Neural progenitor cell (in vitro differentiated cells): ENCODE measurements at places on chromosomes 7 and 10.

- no peak for DNase-seq
These were observed 68.8 kb downstream of the OSBPL3 start for GRCh38 chr7:24911213-24911603.

GRCh38 chr10:123585477-123586445 lies 80.4 kb upstream of the GPR26 start:
- no peak for DNase-seq

GRCh38 chr7:54917613-54918391 lies 101.0 kb upstream of the EGFR start:
- DNase-seq: no peak

DNA sequence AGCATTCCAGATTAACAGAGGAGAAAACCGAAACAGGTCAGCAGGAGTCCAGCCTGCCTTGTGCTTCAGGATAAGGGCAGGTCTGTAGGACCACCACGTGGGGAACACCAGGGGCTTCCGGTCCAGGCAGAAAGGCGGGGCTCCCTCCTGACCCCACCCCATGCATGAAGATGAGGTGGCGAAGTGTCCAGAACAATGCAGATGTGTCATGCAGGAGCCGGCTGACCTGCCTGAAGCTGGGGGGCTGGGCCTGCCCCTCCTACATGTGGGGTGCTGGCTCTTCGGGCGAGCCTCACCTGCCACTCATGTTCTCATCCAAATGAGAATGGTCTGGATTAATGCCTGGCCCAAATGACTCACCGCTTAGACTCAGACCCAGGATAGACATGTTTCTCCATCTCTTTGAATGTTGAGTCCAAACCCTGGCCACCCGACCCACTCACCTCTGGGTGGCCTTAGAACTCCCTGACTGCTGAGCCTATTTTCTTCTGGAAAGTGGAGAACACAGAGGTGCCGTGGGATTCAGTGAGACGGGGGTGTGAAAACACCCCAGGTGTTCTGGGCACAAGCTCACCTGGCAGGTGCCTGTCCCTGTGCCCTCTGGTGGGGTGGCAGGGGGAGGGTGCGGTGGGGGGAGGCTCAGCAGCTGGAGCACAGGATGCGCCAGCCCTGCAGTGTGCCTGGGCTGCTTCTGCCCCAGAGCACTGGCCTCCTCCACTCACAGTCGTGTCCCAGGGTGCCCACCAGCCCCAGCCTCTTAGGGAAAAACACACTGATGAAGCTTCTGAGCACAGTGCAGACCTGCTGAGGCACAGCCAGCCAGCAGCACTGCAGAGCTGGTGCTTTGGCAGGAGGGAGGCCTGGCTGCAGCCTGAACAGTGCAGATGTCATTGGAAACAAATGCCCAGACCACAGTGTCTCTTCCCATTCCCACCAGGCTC lies 55.2 kb upstream of the GDF10 start:
- no peak for DNase-seq

- DNase-seq: no peak
These were observed 26.7 kb downstream of the SEC23IP start for GRCh38 chr10:119919271-119919670.

GRCh38 chr7:70728872-70729552 lies 402.9 kb upstream of the GALNT17 start:
- DNase-seq: peak; percentile 90

GRCh38 chr7:114365791-114366190 lies 48.8 kb upstream of the FOXP2 start:
- DNase-seq: no peak

DNA sequence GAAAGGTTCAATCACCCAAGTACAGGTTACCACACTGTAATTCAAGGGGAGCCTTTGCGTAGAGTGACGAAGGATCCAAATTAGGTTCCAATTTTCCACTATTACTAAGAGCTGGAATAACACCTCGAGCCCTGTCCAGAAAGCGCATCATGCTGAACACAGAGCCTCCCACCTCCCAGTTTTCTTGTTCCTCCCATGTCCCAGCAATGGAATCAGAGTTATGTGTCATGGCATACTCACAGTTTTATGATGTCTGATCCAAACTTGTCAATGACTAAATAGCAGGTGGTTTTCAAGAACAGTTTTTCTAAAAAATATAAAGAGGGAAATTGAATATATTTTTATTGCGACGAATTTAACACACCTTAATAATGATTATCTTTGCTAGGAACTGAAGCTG lies 50.6 kb downstream of the AOAH start:
- no peak for DNase-seq

GRCh38 chr10:89091496-89091895 lies 100.9 kb downstream of the FAS start:
- DNase-seq: no peak

- no peak for DNase-seq
These were observed 17.6 kb downstream of the SLF2 start for GRCh38 chr10:100930368-100930767.

DNA sequence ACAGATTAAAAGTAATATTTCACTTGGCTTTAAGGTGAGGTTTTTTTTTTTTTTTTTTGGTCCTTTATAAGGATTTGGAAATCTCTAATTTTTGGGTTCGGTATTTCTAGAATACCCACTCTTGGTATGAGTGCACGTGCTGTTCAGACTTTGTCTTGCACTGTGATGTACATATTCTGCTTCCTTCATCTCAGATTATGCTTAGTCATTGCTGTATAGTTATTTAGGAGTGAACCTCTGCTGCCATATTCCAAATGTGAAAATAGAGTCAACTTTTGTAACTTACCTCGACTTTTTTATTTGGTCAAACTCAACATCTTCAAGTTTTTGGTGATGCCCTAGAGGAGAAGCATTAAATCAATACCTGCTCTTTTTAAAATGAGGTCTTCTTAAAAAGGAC lies 40.1 kb upstream of the HBP1 start:
- DNase-seq: no peak

GRCh38 chr7:28879105-28879504 lies 79.0 kb downstream of the TRIL start:
- peak; percentile 60 for DNase-seq

- peak; percentile 71 for DNase-seq
These were observed 2.4 kb upstream of the CNOT4 start for GRCh38 chr7:135512135-135512887.

DNA sequence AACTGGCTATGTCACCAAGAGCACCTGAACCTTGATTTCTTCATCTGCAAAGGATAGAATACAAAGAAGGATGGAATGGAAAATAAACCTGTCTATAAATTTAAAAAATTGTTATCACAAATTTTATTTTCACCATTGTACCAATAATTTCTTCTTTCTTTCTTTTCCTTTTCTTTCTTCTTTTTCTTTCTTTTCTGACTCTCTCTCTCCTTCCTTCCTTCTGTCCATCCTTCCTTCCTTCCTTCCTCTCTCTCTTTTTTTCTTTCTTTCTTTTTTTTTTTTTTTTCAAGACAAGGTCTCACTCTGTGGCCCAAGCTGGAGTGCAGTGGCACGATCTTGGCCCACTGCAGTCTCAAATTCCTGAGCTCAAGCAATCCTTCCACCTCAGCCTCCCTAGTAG lies 36.6 kb upstream of the SORBS1 start:
- no peak for DNase-seq

GRCh38 chr7:40099837-40100236 lies 34.6 kb downstream of the MPLKIP start:
- DNase-seq: no peak

DNA sequence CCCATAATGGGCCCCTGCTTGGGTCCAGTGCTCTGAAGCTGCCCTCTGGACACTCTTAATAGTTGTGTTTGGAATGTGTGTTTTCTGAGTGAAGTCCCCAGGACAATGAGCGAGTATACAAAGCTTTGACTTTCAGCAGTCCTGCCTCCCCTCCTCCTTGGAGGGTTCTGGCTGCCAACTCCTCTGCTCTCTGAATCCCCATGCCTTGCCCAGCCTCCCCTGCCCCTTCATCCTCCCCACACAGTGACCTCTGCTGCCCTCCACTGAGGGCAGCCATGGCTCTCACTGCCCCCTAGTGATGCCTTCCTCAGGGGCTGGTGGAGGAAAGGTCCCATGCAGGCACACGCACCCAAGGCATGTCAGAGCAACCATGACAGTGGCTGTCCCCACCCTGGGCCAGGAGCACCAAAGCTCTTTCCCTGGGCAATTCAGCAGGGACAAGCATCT lies 40.9 kb downstream of the FRMPD2 start:
- no peak for DNase-seq

DNA sequence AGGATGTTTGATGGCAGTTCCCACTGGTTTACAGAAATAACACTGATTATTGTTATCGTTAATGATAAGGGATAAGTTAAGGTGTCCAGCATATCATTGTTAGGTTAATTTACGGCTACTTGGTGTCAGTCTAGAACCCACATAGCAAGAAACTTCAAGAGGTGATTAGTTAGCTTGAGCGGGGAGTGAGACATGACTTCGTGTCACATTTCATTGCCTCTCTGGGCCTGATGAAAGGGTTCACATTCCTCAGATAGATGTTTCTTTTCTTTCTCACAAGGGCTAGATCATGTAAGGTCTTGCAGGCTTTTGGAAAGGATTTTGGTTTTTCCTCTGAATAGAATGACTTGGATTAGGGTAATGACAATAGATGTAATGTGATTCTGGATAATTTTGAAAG lies 26.7 kb downstream of the WAC start:
- peak; percentile 81 for DNase-seq

DNA sequence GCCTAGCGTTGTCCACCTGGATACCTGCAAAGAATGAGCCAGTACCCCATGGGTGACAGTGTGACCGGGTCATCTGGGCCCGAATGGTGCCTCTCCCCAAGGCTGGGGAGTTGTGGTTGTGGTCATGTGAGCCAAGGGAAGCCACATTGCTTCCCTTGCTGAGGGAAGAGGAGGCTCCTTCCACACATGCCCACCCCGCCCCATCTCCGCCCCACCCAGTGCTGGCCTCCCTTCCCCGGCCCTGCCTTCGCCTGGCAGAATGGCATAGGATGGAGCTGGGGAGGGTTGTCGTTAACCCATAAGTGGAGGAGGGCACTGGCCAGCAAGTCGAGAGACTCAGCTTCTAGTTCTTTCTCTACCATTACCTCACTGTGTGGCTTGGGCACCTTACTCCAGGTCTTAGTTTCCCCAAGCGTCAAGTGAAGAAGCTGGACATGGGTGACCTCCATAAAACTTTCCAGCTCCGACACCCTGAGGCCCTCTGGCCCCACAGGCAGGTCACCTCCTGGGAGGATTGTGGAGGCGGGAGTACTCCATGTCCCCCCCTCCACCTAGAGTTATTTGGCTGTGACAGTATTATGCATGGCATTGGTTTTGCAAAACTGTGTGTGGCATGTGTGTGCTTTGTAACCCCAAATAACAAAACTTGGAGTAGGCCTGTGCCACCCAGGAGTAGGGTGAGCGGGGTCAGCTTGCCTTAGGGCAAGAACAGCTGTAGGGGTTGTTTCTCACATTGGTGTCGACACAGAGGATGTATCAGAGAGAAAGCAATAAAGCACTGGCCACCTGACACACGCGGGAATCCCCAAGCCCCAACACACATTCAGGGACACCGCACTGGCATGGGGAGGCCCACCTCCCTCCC lies 90.5 kb upstream of the MACROH2A2 start:
- DNase-seq: no peak

- no peak for DNase-seq
These were observed 181.3 kb downstream of the IMMP2L start for GRCh38 chr7:111380945-111381344.

GRCh38 chr7:51471981-51472296 lies 155.3 kb upstream of the COBL start:
- peak; percentile 63 for DNase-seq

DNA sequence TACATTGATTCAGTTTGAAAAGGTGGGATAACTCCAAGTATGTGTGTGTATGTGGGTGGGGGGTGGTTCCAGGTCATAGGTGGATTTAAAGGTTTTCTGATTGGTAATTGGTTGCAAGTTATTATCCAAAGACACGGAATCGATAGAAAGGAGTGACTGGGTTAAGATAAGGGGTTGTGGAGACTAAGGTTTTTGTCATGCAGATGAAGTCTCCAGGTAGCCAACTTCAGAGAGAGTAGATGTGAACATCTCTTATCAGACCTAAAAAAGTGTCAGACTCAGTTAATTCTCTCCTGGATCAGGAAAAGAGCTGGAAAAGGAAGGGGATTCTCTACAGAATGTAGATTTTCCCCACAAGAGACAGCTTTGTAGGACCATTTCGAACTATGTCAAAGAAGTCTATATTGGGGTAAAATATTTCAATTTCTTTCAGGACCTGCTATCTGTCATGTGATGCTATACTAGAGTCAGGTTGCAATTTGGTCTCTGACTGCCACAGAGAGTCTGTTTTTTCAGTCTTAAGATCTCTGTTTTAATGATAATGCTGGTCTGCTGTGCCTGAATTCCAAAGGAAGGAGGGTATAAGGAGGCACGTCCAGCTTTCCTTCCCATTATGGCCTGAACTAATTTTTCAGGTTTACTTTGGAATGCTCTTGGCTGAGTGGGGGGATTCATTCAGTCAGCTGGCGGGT lies 3.6 kb downstream of the C7orf57 start:
- DNase-seq: no peak

DNA sequence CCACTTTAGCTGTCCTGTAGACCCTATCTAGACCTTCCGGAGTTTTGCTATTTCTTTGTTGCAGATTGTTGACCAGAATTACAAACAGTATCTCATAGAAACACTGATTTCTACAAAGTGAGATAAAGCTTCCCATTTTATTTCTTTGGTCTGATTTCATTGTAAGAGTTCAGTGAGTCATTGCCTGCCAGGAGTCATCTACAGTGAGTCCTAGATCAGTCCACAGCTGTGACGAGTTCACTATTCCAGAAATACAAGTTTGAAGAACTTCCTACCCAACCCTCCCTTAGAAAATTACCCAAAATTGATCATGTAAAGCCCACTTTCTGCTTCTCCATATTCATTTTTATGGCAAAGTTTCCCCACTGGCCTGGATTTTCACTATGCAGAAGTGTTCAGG lies 905.5 kb downstream of the CNTNAP2 start:
- DNase-seq: no peak

DNA sequence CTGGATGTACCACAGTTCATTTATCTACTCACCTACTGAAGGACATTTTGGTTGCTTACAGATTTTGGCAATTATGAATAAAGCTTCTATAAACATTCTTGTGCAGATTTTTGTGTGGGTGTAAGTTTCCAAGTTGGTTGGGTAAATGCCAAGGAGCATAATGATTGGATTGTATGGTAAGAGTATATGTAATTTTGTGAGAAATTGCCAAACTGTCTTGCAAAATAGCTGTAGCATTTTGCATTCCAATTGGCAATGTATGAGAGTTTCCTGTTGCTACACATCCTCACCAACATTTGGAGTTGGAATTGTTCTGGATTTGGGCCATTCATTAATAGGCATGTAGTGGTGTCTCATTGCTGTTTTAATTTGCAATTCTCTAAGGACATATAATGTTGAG lies 33.9 kb upstream of the HYAL4 start:
- no peak for DNase-seq

DNA sequence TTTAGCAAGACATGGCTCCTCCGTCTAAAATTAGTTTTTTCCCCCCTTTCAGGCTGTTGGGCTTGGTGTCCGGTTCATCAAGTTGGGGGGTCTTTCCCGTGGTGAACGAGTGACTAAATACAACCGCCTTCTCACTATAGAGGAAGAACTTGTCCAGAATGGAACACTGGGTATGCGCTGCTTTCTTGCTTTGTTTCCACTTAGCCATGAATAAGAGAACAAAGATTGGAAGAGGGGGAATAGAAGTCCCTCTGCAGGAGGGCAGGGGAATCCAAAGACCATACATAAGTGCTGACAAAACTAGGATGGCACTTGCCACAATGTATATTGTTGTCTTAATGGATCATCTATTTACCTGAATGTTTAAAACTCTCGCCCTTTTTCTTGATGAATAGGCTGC lies 30.5 kb downstream of the ENO4 start:
- peak; percentile 81 for DNase-seq

- DNase-seq: no peak
These were observed 89.2 kb upstream of the TOMM7 start for GRCh38 chr7:22911889-22912288.

- DNase-seq: no peak
These were observed 559.4 kb downstream of the SUGCT start for GRCh38 chr7:40694026-40694809.
